ENCODE measurements at places on chromosomes 12 and 14.

GRCh38 chr12:38152816-38153736, 163.5 kb upstream of the ALG10B start:
- no peak for DNase-seq

- DNase-seq: no peak
Measured at GRCh38 chr12:80902711-80903110, 35.0 kb downstream of the LIN7A start.

DNA sequence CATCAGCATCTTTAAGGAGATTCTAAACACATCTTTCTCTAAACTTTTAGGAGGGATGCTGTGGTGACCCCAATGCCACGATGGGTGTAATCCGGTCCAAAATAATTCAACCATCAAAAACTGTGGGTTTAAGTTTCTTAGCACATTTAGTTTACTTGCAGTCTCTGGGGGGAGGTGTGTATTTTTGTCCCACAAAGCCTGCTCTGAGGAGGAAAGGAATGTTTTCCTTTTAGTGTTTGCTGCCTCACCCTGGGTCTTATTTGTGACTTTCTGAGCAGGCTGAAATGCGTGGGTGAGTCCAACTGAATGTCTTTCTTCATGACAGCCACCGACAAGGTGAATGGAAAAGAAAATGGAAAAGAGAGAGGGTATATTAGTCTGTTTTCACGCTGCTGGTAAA, 1324.7 kb downstream of the AACS start:
- no peak for DNase-seq

DNA sequence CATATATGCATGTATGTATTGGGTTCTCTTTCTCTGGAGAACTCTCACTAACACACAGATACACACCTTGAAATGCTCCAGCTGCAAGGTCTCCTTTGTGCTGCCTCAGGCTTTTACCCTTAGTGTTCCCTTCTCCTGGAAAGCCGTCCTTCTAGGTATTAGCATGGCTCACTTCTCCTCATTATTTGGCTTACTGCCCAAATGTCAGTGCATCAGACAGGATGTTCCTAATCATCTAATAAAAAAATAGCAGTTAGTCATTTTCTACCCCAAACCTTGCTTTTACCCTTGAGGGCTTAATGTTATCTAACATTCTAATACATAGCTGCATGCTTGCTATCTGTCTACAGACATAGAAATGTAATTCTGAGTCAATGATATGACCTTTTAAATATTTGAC, 109.0 kb upstream of the SLC16A7 start:
- no peak for DNase-seq

DNA sequence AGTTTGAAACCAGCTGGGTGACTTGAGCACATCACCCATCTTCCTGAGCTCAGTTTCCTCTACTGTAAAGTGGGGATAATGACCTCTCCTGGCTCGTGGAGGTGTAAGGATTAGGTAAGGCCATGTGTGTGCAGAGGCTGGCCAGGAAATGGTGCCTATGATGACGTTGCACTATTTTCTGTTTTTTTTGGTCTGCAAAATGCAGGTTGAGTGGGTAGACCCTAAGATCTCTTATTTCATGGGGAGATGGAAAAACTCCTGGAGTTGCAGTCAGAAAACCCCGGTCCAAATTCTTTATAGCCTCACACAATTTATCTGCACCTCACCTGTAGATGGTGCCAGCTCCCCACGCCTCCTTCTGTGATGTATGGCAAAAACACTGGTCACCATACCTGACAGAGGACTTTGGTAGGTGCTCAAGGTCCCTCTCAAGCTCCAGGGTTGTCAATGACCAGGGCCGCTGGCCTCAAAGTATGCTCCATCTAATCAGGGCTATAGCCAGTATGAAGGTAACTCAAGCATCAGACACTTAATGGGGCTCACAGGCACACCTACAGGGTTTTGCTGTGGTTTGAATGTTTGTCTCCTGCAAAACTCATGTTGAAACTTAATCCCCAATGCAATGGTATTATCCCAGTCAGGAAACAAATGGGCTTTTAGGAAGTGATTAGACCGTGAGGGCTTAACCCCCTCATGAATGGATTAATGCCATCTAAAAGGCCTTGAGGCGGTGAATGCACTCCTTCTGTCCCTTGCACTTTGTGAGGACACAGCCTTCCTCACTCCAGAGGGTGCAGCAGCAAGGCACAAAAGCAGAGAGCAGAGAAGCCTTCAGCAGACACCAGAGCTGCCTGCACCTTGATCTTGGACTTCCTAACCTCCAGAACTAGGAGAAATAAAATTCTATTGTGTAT, 17.6 kb downstream of the C14orf132 start:
- no peak for DNase-seq

GRCh38 chr12:14840616-14841015, 2.7 kb downstream of the ART4 start:
- DNase-seq: no peak

GRCh38 chr12:116314477-116314876, 37.0 kb upstream of the MED13L start:
- no peak for DNase-seq

DNA sequence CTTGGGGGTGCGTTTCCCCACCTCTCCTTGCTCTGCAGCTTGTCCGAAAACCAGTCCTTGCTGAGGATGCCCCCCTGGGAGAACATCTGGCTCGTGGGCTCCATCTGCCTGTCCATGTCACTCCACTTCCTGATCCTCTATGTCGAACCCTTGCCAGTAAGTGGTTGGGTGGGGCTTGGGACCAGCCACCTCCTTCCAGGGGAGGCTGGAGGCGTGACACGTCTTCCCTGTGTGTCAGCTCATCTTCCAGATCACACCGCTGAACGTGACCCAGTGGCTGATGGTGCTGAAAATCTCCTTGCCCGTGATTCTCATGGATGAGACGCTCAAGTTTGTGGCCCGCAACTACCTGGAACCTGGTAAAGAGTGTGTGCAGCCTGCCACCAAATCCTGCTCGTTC, 57.5 kb downstream of the ANAPC7 start:
- no peak for DNase-seq

- no peak for DNase-seq
Measured at GRCh38 chr12:31989571-31990362, 30.6 kb downstream of the RESF1 start.

GRCh38 chr14:61219673-61220072, 61.5 kb downstream of the TMEM30B start:
- no peak for DNase-seq

DNA sequence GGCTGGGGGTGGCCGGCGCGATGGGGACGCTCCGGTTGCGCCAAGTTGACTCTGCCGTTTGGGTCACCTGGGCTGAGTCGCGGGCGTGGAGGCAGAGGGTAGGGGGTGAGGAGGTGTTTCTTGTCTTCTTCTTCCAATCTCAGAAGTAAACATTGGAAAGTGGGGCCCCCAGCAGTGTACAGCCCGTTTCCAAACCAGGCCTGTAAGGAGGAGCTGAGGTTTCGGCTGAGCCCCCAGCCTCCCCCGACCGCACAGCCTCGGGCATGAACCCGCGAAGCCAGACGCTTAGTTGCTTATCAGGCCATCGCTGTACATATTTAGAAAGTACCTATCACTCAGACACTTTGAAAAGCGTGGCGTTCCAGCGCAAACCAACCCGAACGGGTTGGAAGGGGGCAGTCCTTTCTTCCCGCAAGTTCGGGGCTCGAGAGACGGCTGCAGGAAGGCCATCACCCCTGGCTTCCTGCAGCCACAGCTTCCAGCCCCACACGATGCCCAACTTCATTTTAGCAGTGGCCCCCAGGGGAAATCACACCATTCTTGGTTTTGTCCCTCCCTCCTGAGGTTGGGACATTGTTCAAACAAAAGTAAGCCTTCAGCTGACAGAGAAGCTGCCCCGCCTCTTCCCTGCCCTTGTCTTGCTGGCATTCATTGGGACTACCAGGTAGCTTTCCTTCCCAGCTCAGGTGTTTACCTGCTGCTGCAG, 164.1 kb downstream of the ZFP36L1 start:
- DNase-seq: peak; percentile 31

DNA sequence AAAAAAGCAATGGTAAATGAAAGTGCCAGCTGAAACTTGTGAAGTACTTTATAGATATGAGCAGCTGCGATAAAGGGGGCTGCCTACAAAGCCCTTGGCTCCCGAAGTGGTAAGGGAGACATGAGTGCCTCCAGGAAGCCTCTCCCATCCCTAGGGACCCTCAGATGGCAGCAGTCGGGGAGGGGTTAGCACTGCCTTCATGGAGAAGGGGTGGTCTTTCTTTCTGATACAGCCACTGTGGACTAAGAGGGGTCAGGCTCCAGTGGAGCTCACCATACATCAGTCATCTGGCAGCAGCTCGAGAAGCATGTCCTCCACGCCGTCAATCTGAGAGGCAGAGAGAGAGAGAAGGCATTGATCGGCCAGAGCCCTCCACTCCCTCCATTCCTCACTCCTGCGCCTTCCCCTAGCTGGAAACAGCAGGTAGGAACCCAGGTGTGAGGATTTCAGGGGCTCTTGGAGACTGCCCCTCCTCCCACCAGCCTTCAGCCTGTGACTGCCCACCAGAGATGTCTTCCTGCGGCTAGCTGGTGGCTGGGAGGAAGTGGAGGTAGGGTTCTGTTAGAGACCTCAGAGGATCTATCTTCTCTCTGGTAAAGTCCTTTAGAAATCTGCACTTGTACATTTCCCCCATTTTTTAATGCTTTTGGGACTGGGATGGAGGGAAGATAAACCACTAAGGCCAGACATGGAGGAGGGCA, 2.3 kb downstream of the TCL1A start:
- no peak for DNase-seq

GRCh38 chr12:57240066-57240921, 10.7 kb downstream of the STAC3 start:
- peak; percentile 73 for DNase-seq

GRCh38 chr12:57479043-57479375, 657 bp downstream of the ARHGAP9 start:
- DNase-seq: no peak

DNA sequence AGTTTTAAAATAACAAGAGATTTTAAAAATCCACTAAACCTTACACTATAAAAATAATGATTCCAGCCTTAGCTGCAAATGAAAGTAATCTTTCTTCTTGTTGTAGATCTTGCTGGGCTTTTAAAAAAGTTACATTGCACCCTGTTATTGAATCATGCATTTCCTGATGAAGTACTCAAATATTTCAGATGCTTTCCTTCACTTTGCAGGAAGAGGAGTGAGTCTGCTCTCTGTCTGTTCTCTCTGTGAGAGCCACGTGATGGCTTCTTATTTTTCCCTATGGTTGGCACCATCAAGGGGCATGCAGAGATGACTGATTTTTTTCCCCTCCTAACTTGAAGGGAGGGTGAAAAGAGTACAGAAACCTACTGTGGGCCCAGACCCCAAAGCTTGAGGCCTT, 262.7 kb downstream of the ATP23 start:
- DNase-seq: no peak

DNA sequence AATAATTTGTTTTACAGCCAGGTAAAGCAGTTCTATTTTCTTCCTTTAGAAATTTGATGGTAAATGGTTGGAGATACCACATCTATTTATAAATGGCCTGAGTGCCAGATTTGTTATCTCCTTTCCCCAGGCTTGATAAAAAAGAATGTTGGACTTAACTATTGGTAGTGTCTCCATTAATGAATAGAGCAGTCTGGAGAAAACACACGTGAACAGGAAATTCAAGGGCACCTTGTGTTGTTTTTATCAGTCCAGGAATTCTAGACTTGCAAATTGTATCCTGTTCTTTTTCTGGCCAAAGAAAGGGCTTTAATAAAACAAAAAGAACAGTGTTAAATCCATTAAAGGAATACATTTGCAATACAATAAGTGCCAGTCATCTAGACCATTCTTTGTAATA, 40.8 kb upstream of the BMAL2 start:
- DNase-seq: no peak

- DNase-seq: no peak
Measured at GRCh38 chr14:95163132-95163531, 5.8 kb upstream of the DICER1 start.

- DNase-seq: no peak
Measured at GRCh38 chr12:124967016-124967739, 21.8 kb downstream of the DHX37 start.

- DNase-seq: no peak
Measured at GRCh38 chr12:113297621-113298471, 37.1 kb downstream of the SLC8B1 start.

GRCh38 chr12:85711735-85712390, 124.3 kb downstream of the RASSF9 start:
- no peak for DNase-seq

DNA sequence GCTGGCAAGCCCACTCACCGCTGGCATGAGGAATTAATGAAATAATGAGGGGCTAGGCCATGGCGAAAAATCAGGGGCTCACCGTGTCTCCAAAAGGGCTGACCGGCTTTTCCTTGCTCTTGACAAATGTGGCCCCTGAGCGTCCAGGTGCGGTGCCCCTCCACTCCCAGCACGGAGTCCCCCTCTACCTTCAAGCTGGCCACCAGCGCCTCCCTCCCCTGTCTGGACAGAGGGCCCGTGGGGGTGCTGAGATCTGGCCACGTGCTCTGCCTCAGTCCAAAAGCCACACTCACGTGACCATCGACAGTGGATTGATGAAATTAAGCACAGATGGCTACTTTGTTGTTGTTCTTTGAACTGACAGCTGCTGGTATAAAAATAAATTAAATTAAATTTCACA, 78.8 kb upstream of the BCL11B start:
- DNase-seq: no peak

DNA sequence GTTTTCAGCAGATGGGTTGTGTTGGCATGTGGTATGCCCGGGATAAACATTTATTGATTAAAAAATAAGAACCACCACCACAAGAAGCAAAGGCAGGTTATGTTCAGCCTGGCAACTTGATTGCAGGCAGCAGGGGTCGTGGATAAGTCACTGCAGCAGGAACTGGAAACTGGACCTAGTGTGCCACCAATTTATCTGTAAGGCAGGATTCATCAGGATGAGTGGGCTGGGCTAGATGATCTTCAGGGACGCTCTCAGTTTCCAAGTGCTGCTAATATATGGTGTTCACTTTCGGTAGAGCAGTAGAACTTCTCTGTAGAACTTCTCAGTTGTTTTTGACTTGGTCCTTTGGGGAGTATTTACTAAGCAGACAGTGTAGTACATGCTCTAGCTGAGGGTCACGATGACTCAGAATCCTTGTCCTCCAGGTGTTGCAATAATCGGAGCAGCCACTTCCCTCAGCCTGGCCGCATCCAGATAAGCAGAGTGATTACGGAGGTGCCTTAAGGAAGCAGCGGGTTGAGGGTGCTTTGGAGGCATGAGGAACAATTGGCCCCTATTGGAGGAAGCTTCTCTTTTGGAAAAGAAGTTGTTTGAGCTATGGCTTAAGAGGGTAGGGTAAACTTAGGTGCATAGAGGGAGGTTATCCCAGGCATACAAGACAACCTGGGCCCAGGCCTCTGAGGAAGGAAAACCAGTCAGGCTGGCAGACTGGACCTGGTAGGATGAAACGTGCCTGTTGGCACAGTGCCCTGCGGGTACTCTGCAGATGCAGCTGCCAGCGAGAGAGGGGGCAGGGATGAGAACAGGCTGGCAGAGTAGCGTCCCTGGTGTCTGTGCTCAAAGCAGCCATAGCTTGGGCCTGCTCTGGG, 104.0 kb downstream of the GPR135 start:
- DNase-seq: no peak

DNA sequence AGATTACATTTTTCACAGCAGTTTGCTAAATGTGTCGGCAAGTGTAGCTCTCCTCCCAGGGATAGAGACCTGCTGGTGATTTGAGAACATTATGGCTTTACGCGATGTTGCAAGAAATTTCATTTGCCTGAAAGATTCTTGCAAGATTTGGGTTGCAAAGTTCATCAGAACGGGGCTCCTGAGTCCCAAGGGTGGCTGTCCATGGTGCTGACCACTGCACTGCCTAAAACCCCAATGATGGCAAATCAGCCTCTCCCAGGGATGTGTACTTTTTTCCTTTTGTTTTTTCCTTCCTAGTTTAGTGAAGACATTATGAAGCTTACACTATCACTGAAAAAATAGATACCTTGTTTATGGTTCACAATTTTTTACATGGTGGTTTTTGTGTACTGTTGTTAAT, 85.4 kb downstream of the WSCD2 start:
- no peak for DNase-seq

GRCh38 chr14:52064174-52064573, 4.7 kb downstream of the NID2 start:
- DNase-seq: no peak

Data from CD4-positive, alpha-beta T cell (primary cell).